ENCODE measurements at places on chromosomes 4 and X.

GRCh38 chrX:132999209-132999608 is 40.8 kb upstream of the HS6ST2 start:
- DNase-seq: no peak

DNA sequence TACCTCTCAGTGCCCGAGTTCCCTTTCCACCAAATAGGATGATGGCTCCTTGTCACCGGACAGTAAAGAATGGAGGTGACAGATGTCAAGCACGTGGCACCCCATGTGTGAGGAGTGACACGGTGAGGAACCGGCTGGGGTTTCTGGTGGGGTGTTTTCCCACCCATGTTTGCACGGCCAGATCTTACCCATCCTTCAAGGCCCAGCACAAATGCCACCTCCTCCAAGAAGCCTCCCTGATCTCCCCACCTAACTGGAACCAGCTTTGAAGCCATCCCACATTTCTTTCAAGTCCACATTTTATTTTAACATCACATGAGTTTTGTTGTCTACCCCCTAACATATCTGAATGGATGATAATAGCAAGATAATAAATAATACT is 63.0 kb downstream of the WFS1 start:
- no peak for DNase-seq

- no peak for DNase-seq
These were observed 39.5 kb upstream of the ZFX start for GRCh38 chrX:24110069-24110468.

DNA sequence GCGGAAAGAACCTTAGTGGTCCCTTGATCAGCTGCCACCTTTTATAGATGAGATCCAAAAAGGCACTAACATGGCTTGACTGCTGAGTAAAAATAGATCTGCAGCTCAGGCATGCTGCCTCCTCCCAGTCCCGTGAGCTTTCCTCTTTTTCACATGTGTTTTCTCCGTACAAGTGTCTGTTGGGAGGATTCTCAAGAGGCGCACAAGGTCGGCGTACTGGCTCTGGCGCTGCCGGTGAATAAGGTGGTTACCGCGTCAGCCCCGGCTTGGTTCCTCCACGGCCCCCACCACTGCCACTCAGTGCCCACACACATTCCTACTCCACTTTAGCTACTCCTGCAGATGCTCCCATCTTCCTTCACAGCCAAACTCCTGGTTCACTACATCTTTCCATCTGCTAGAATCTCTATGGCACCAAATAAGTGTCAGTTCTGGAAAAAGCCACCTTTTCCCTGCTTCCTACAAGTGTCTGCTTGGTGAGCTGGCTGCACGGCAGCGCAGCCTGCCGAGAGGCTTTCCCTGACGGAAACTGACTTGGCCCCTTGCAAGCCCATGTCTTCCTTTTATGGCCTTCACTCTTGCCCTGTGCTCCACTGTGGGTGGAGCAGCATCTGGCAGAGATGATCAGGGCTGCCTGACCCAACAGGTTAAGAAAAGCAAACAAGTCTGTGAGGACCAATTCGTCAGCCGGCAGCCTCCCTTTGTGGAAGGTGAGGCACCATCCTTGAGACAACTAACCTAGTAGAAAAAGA is 99.8 kb downstream of the KLHL8 start:
- DNase-seq: no peak

DNA sequence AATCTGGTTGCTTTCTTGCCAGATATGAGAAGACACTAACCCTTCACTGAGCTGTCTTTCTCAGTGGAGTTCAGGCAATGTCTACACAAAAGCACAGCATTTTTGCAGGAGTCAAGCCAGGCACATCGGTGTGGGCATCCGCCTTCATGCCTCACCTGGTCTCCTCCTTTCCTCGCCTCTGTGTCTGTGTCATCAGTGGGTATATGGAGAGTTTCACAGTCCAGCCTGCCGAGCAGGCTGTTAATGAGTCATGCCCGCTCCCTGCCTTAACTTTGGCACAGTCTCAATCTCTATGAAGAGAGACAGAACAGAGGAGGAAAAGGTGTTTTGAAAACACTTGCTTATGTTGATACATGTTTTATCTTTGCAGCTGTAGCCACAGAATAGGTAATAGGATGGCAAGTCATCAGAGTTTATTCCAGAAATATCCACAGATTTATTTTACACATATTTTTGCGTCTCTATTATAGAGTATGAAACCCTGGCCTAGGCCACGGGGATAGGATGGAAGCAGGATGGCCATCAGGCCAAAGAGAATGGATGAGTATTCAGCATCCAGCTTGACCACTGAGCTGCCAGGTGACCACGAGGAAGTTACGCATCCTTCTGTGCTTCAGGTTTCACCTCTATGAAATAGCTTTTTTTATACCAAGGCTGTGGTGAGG is 32.8 kb upstream of the MAML3 start:
- no peak for DNase-seq

GRCh38 chr4:99447513-99447912 is 12.4 kb upstream of the ADH7 start:
- no peak for DNase-seq

DNA sequence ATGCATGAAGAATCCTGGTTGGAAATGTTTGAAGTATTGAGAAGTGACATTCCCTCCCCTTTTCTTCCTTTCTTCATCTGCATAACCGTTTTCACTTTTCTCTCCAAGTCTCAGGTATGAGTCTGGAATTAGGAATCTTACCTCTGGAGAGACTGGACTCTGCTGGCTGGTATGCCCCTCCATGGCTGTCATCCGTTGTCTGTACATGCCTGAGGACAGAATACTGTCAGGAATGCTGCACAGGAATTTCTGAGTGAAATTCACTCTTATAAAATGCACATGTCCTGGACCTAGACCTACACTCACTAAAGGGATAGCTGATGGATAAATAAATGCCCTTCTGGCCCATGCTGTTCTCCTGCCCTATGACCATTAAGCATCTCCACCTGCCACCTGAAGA is 179.5 kb downstream of the MSN start:
- no peak for DNase-seq

DNA sequence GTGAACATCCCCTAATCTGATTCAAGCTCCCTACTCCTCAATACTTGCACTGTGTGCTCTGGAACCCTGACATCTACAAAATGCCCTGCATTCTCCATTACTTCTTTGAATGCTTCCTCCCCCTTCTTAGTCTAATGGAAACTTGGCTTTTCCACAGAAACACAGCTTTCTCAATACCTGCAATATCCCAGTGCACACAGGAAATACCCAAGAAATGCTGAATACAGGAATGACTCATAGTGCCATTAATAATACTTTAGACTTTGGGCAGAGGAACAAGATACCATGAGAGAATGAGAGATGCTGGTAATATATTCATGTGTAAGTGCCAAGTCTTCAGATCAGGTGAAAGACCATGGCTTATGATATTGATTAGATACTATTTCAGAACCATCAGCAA is 5.6 kb downstream of the QRFPR start:
- DNase-seq: no peak

DNA sequence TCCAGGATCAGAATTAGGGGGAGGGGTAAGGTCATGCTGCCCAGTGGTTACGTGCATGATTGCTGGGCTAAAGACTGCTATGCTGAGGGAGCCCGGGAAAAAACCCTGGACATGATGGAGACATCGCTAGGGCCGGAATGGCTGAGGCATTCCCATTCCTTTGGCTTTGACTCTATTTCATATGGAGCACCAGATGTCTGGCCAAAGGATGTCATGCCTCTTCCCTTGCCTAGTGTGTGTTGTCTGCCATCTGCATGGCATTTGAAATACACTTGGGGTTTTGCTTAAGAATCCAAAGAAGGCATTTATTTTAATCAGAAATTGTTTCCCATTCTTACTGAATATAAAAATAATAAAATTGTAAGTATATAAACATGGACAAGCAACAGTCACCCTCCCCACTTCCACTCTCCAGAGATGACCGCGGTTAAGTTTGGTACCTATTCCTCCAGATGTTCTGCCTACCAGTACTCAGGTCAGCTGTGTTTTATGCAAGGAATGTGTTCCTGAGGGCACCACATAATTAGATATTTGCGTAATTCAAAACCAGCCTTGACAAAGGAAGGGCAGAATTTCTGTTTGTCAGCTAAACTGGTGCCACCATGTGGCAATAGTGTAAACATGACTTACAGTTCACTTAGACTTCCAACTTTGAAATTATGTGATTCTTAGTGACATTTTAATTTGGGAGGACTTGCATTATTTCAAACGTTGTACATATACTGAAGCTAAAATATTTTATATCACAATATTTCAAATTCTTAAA is 105.9 kb downstream of the CT47B1 start:
- DNase-seq: no peak

DNA sequence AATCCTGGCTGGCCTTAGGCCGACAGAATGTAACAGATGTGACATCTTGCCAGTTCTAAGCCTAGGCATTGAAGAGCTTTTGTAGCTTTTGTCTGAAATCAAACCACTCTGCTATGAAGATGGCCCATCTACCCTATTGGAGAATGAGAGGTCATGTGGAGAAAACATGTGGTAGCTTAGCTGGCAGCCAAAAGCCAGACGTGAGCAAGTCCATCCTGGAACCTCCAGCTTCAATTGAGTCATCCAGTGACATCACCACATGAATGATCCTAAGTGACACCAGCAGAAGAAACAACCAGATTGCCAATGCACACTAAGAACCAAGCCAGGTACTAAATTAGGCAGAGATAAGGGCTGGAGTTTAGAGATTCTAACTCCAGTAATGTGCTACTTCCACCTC is 154.8 kb upstream of the ZFP42 start:
- DNase-seq: no peak
